Iris pigment epithelial cell (primary cell): ENCODE measurements at places on chromosomes 12 and 14.

GRCh38 chr12:104909761-104910160 is 48.3 kb downstream of the SLC41A2 start:
- DNase-seq, result peak; percentile 89

DNA sequence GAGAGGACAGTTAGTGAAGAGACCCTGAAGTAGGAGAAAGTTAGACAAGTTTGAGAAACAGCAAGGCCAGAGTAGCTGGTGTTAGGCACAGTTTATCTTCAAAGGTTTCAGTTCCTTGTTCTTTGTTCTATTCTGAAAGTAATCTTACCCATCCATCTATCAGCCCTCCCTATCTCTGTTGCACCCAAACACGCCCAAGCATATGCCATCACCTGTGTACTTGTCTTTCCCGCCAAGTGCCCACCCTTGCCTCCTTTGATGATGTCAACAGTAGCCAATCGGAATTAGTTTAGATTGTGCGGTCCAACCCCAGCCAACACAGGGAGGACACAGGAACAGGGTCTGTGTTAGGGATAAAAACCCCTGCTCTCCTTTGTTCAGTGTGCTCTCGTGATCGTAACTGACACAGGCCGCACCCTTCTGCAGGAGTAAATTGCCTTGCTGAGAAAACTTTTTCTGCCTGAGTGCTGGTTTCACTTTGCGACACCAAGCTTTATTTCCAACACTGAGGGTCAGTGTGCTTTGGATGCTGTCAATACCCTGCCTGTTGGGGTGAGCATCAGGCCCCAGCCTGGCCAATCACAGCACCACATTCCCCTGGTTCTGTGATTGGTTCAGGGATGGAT is 4.7 kb upstream of the TMEM229B start:
- DNase-seq, result no peak

GRCh38 chr12:57579677-57580465 is 11.1 kb upstream of the PIP4K2C start:
- DNase-seq, result no peak

DNA sequence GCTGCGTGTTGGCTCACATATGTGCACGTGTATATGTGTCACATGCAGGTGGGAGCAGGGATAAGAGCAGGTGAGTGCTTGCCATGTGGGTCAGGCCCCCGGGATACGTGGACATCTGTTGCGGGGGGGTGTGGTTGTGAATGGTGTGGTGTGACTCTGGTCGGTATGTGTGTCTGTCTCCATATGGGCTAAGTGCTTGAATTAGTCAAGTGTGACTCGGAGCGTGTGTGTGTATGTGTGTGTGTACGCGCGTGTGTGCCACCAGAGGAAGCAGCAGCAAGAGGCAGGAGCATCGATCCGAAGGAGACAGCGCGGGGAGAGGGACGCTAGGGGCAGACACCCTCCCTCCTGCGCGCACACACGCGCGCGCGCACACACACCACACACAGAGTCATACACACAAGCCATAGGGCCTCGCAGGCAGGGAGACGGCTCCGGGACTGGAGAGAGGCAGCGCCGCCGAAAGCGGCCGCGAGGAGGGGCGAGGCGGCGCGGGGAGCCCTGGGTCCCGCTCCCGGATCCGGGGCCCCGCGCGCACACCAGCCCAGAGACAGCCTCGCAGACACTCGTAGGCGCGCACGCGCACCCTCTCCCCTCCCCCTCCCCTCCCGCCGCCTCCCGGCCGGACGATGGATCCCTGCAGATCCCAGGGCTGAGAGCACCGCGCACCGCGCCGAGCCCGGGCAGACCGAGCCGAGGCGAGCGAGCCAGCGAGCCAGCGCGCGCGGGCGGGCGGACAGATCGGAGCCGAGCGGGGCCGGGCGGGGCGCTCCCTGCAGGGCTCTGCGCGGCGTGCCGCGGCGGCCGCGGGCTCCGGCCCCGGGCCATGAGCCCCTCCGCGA is at the start of gene ASIC1:
Gene ASIC1, plus strand, starts transcription at position 597 of the 842 bp plus-strand sequence. CDS start 1,171 bp downstream, outside the sequence.
- peak; percentile 70 for DNase-seq

DNA sequence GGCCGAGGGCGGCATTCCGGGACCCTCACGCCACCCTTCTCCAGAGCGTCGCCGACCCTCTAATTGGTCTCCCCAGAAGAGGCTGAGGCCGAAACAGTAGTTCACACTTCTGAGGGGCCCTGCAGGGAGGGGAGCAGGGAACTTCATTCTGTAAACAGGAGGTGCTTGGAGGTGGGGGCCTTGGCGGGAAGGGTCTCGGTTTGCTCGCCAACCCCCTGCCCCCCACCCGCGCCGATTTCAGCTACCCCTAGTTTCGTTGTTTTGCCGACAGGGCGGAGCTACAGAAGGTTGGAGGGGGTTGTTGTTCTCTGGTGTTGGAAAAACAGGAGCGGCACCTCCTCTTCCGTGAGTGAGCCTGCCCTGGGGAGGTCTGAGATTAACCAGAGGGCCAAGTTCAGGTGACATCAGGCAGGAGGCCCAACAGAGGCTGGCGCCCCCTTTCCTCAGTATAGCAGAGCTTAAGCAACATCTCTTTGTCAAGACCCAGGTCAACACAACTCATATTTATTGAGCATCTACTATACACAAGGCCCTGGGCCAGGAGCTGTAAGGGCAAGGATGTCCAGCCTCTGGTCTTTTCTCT is 682 bp downstream of the ERBB3 start:
- no peak for DNase-seq

DNA sequence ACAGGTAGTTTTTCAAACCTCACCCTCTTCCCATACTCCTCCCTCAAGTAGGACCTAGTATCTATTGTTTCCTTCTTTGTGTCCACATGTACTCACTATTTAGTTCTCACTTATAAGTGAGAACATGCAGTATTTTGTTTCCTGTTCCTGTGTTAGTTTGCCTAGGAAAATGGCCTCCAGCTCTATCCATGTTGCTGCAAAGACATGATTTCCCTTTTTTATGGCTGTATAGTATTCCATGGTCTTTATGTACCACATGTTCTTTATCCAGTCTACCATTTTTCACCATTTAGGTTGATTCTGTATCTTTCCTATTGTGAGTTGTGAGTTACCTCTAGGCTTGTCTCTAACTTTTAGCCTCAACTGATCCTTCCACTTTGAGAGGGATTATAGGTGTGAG is 310.7 kb downstream of the PRKD1 start:
- DNase-seq, result no peak

GRCh38 chr14:46063872-46064271 is 587.7 kb downstream of the RPL10L start:
- no peak for DNase-seq

GRCh38 chr14:77582511-77582910 is 33.9 kb downstream of the SPTLC2 start:
- DNase-seq, result peak; percentile 70

DNA sequence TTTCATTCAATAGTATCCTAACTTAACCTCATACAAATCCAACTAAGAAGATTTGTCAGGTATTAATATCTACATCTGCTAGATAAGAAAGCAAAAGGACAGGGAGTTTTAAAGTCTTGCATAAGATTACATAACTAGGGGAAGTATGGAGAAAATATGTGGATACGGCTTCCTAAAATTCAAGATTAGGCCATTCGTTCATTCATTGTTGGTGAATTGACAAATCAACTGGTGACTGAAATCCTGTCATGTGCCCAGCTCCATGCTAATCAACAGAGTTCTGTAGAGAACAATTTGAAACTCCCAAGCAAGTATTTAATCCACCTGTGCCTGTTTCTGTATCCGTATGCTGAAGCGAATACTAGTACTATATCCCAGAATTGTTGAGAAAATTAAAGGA is 260.9 kb upstream of the USP15 start:
- DNase-seq, result no peak

- DNase-seq, result peak; percentile 25
Measured at GRCh38 chr14:49549881-49550280, 36.3 kb downstream of the RPS29 start.

DNA sequence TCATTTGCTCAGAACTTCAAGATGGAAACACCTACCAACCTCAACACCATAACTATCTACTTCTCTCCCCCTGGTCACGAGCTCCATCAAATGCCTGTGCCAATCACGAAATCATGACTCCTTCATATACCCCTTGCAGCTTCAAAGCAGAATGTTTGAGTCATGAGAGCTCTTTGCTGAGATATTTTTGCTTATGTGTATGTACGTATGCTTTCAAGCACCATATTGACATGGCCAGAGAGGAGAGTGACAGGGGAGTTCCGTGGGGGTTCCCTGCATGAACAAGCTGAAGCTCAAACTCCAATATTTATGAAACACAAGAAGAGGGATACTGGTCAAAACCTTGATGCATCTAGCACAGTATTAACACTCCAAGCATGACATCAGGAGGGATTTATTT is 374.4 kb downstream of the DPF3 start:
- DNase-seq, result no peak

DNA sequence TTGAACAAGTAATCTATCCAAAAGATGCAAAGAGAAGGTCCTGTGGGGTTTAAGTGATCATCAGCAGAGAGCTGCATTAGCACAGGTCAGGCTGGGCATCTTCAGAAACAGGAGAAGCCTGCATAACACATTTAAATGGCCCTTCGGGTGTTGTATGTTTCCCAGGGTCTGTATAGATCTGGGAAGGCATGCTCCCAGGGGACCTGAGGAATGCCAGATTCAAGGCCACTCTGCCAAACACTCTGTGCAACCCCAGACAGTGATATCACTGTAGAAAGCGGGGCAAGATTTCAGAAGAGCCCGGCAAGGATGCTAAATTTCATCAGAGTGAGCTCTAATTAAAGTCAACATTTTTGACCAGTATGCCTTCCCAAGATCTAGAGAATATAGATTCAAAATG is 92.9 kb downstream of the ARMH4 start:
- no peak for DNase-seq
